ENCODE measurements at places on chromosomes 13 and 19.

DNA sequence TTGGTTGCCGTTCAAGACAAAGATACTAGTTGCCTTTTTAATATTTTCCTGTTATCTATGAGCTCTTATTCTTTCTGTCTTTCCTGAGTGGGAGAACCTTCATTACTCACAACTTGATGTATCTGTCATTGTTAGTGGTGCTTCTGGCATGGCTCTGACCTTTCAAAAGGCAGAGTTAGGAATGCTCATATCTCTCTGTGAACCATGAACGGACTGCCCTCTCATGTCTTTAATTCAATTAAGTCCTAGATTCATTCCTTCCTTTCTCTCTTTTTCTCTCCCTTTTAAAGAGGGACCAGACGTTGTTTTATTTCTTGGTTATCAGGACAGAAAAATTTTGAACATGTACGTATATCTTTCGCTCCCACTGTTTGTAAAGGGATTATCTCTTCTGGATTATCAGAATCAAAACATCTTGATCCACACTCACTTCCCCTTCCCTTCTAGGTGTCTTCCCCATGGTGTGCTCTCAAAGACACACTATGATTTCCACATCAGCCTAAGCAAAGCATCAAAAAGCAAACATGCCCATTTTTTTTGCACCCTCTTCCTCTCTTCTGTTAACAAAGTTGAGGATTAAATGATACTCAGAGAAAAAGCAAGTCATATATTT lies 90.3 kb downstream of the LRCH1 start:
- DNase-seq: no peak

DNA sequence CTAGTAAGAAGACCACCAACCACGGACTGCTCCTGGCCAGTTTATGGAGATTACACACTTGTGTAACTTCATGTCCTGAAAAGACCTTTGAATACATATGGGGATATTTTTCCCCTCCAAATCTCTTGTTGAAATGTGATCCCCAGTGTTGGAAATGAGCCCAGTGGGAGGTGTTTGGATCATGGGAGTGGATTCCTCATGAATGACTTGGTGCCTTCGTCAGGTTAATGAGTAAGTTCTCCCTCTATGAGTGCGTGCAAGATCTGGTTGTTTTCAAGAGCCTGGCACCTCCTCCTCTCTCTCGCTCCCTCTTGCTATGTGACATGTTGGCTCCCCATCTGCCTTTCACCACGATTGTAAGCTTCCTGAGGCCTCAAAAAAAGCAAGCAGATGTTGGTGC lies 769.0 kb upstream of the SLITRK1 start:
- no peak for DNase-seq

DNA sequence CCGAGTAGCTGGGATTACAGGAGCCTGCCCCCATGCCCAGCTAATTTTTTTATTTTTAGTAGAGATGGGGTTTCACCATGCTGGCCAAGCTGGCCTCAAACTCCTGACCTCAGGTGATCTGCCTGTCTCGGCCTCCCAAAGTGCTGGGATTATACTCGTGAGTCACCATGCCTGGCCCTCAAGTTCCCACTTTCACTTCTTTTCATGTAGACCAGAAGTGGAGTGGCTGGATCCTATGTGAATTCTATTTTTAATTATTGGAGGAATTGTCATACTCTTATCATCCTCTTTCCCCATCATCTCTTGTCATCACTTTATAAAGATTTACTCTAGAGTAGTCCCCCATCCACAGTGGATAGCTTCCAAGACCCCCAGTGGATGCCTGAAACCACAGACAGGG lies 12.8 kb upstream of the SIGLEC10 start:
- no peak for DNase-seq

DNA sequence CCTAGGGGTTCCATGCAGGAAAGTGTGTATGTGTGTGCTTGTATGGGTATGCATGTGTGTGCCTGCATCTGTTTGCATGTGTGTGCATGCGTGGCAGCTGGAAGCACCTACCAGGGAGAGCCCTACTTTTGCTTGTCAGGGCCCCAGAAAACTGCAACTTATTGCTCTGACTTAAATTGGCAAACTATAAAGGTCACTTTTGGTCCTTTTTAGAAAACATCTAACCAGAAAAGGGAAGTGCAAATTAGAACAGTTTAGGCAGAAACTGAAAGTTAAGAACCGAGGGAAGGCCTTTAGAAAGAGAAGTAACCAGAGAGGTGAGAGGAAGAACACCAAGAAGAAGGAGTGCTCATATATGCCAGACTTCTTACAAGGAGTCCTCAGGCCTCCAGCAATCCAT lies 32.5 kb downstream of the DLEU7 start:
- no peak for DNase-seq

DNA sequence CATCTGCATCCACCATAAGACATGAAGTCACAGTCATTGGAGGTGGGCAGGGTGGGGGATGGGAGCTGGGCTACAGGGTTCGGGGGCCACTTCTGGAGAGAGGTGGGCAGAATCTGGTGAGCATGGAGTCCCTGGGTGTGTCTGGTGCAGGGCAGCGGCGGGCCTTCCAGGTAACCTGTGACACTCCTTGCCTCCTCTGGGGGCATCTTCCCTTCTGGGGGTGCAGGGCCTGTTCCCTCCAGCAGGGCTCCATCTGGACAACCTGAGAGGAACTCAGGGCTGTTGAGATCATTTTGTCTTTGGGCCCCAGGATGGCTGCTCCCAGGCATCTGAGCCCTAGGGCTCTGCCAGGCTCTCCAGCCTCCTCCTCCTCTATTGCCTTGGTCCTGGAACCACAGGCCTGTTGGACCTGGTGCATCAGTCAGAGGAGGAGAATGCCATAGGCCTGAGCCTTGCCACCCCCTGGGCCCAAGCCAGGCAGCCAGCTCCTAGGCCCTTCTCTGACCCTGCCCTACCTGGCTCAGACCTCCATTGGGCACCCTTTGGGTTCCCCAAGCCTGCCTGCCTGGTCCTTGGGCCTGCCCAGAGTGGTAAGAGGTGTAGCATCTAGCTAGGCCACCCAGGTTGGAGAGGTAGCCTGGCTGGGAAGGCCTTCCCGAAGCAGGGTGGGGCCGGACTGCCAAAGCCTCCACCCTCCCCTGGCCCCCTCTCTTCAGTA lies 13.4 kb downstream of the LYL1 start:
- no peak for DNase-seq

DNA sequence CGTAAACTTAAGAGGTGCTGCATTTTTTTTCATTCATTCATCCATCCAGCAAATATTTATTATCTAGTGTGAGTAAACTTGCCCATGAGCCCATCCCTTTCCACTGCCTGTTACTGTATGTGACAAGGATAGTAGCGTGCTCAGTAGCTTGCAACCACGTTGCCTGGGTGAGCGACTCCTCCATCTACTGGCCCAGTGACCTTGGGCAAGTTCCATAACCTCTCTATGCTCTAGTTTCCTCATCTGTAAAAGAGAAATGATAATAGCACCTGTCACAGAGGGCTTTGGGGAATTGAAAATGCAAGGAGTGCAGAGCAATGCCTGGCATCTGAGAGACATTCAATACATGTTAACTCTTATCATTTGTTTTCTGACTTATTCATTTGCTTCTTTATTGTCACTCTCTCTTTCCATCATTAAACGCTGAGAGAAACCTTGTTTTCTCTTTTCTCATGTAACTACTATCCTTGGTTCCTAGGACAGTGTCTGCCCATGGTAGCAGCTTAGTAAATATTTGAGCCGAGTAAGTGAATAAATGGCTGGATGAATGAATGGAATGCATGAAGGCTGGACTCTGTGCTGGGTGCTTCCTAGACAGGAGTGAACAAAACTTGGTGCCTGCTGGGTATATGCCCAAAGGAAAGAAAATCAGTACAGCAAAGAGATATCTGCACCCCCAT lies 19.9 kb downstream of the LRCH1 start:
- DNase-seq: no peak

DNA sequence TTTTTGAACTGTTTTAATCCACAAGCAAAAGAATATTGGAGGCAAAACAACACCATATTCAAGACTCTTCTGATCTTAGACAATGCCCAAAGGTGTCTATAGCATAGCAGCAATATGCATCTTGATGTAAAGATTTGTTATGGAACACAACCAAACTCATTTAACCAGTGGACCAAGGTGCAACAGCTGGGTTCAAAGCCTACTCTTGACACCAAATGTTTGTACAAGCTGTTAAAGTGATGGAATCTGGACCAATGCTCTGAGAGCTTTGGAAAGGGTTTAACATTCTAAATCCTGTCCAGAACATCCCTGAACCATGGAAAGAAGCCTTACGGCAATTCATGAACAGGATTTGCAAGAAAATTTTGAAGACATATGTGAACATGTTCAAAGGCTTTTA lies 520.0 kb downstream of the GPC6 start:
- DNase-seq: no peak

DNA sequence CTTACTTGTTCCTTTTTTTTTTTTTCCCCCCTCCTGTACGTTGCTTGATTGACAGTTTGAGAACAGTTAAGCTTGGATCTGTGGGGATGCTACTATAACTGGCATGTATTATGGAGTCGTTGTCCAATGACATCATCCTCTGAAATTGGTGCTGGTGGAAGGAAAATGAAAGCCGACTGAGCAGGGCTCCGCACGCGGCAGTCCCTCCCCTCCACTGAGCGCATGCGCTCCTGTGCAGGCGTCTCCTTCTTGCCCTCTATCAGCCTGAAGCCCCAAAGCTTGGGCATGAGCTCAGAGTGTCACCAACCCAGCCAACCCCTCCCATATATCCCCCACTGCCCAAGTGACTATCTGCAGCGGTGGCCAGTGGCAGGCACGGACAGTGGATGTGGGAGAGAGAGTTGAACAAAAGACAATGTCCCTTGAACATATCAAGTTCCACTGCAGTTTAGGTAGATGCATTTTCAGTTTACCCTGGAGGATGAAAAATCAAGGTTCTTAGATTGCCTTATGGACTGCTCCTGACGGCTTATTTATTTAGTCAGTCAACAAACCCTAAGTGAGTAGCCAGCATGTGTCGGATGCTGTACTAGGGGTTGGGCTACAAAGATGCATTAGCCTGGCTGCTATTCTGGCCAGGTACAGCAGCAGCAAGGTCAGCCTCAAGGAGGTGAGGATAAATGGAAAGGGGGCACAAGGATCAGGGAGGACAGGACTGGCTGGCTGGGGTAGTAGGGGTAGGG lies 20.8 kb downstream of the MBNL2 start:
- no peak for DNase-seq

GRCh38 chr13:48906200-48906599 lies 69.5 kb upstream of the FNDC3A start:
- DNase-seq: no peak

DNA sequence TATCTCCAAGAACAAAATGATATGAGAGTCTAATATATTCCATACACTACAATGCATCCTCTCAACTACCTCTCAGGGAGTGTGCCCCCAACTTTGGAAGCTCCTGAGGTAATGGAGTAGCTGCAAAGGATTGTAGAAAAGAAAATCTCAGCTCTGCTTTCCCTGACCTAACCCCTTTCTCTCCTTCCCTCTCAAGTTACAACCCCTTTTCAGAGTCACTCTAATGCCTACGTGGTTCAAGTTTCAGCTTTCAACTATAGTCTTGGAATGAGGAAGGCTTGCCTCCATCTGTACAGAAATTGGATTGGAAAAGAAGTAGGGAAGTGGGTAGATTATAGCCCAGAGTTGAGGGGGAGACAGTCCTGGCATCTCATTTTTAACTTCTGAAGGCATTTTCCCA lies 256.0 kb downstream of the PCDH9 start:
- no peak for DNase-seq

- no peak for DNase-seq
Observed at GRCh38 chr13:87878706-87879105, 207.5 kb downstream of the SLITRK5 start.

- no peak for DNase-seq
Observed at GRCh38 chr13:41286370-41286769, 23.0 kb upstream of the MTRF1 start.

Data from T-helper 17 cell (primary cell).